ENCODE measurements at places on chromosomes 13 and 19. TPM values are rescaled to one million over a fixed set of nuclear protein-coding genes. Genes with fewer than 3 reads are reported as not detected.

- DNase-seq = no peak
Observed at GRCh38 chr13:46313024-46313423, 74.0 kb downstream of the RUBCNL start.

Gene EDNRB
- total RNA-seq = 42.5 TPM

- DNase-seq = no peak
Observed at GRCh38 chr13:32545083-32545482, 6.5 kb upstream of the N4BP2L2 start.

Gene CNFN
- 11.0 TPM for total RNA-seq

Gene THSD1
- 11.3 TPM for total RNA-seq

Gene DPY19L3
- 29.9 TPM for total RNA-seq

DNA sequence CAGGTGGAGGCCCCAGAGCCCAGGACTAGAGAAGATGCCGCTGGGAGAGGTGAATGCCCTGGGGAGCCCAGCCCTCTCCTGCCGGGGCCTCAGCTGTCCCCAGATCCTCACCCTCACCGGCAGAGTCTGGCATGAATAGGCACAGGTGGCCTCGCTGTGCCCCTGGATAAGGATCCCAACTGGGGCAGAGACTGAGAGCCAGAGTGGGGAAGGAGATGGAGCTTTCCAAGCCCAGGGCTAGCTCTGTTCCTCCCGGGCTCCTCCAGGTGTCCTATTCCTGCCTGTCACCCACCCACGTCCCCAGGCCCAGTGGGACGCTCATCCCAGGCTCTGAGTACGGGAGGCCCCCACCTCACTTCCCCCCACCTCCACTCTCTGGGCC lies 16.5 kb downstream of the PRR36 start:
- no peak for DNase-seq

DNA sequence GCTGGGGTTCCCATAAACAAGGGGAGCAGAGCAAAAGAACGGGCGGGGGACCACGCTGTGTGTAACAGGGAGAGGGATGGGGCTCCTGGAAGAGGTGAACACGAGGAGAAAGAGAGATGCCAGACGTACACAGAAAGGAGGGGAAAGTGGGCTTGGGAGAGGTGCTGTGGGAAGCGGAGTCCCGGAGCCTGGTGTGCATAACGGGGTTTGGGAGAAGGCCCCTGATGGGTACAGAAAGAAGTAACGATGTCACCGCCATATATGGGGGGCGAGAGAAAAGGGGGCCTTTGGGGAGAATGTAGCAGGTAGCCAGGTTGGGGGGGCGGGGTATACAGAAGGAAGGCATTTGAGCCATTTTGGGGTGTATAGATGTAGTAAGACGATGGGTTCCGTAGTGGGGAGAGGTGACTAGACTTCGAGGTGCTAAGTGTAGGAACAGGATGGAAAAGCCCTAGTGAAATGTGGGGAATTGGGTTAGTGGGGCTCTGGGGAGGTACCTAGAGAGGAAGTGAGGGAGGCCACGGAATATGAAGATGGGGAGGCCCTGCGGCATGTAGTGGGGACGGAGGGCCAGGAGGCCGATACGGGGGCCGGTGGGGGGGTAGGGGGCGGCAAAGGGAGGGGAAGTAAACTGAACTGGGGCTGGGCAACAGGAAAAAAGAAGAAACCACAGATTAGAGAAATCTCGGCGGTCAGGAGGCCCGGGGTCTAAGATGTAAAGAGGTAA lies 787 bp downstream of the ZNF580 start:
- DNase-seq = peak; percentile 28

- DNase-seq = no peak
Observed at GRCh38 chr13:37615276-37615675, 16.7 kb upstream of the POSTN start.

DNA sequence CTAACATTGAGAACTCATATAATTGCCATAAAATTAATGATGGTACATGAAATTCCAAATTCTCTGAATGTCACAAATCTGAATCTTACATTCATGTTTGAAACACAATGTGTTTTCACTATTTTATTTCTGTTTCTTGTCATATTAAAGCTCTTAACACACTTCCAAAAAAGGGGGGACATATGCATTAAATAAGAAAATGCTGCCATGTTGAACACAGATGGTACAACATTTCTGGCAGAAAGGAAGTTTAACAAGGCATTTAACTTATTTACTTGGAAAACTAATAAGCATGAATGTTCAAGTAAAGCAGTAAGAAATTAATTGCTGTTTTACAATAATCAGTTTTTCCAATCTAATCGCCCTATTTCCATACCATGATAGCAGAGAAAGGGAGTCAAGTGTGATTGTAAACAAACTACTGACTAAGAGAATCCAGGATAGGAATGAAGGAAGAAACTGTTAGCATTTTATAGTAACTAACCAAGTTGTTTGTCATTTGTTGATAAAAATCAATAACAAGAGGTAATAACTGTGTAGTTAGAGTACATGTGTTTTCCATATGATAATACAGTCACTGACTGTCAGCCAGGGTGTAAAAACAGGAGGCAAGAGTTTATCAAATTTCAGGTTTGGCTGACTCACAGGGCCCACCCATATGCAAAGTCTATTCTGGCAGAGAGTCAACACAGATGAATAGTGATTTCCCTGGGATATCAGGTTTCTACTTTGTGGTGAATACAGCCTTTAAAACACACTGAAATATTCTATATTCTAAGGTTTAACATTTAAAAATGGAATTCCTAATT lies 5.7 kb upstream of the FOXO1 start:
- peak; percentile 83 for DNase-seq

DNA sequence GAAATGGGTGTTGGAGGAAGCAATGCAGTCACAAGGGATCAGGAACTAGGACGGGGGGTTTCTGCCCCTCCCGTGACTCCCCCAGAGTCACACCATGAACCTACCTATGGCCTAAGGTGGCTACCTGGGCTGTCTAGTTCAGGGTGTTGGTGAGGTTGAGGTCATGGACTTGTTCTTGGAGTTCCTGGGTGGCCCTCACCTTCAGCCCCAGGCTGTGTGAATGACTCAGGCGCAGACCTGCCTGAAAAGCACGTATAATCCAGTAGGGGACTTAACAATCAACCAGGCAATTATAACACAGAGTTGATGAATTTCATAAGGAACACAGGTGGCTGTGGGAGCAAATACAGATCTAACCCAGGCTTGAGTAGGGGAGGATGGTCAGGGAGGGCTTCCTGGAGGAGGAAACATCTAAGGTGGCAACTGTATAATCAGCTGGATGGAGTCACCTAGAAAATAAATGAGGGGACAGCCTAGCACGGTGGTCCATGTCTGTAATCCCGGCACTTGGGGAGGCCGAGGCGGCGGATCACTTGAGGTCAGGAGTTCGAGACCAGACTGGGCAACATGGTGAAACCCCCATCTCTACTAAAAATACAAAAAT lies 25.6 kb upstream of the ADGRE1 start:
- DNase-seq = no peak
